Right cardiac atrium (tissue), 5 donors: ENCODE measurements at places on chromosomes 3 and 15. TPM values are rescaled to one million over a fixed set of nuclear protein-coding genes. Genes with fewer than 3 reads are reported as not detected.

DNA sequence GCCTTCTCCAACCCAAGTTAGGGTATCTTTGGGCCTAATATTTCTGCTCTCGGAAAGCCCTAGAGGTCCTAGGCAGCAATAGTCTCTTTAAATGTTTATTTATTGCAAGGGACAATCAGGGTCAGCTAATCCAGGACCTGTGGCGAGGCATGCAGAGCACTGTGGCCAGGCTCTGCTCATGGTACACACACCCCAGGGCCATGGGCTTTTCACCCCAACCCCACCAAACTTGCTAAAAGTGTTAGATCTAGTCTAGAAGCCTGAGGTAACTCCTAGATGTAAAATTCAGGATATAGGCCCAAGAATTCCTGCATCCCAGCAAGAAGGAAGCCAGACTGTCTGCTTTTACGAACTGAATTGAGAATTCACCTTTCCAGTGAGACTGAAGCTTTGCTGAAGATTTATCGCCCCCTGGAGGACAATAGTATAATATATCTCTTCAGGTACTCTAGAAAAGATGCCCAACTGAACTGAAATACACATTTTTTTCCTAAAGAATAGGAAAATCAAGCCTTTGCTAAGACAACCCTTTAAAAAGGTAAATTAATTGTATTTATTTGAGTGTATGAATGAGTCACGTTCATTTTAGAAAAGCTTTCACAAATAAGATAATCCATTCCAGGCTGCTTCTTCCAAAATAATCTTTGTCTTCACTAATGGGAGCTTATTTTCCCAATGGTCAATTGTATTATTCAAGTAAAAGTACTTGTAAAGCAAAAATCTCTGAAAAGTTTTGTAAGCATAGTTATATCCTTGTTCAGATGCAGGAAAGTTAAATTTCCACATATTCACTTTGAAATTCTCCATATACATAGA, 89.8 kb downstream of the LRRC3B start:
- DNase-seq: no peak

GRCh38 chr15:41647262-41647661, 12.9 kb upstream of the MGA start:
- DNase-seq: no peak

Gene FGD5
- 17.1 TPM for total RNA-seq

DNA sequence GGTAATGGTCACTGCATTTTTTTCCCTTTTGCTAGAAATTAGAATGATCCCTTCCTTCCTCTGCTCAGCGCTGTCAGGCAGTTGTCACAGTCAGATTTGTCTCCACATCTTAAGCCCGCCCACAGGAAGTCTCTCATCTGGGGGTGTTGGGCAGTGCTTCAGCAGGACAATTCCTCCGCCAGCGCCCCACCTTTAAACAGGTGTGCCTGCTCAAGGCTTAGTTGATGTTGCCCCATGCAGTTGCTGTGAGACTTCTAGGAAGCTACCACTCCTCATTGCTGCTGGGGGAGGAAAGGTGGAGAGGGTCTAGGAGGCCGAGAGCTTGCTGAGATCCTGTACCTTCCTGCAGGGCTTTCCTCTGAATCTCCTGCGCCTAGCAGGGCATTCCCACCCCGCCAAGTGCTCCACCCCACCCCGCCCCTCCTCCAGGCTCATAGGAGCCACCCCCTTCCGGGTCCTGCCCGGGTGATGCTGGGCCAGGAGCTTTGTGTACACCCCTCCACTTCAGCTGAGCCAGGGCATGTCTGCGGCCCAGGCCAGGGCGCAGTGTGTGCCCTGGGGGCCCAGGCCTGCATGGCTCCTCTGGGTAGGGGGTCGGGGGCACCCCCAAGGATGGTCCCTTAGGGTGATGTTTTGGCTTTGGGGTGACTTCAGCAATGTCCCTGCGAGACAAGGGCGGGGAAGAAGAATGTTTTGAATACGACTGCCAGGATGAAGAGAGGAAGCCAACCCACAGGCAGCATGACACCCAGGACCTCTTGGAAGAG, 68.7 kb downstream of the TRAK1 start:
- peak; percentile 77 for DNase-seq

- no peak for DNase-seq
Observed at GRCh38 chr3:28824316-28824715, 456.6 kb upstream of the RBMS3 start.

Gene NME9
- total RNA-seq: 0.17 TPM

GRCh38 chr3:190362258-190362657, 25.7 kb upstream of the CLDN16 start:
- DNase-seq: no peak

- no peak for DNase-seq
Observed at GRCh38 chr3:197496746-197497125, 59.0 kb downstream of the BDH1 start.

DNA sequence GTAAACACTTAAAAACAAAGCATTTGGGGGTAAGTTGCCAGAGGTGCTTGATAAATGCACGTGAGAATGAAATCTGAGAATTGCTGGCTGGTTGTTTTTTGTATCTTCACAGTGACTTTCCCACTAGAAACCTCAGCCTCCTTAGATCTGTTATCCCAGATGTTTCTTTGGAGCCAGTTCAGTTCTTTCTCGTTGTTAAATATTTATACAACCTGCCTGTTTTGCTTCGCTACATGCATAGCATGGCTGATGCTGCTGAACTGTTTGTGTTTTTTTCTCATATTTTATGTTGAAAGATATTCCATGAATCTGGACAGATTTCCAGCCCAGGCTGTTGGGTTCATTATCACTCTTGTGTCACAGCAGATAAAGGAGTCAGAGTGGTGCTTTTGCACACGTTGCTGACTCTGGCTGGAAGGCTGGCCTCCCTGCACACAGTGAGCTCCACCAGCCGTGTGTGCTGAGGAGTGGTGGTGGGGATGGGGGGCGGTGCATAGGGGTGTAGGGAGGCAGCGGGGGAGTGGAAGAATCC, 80.2 kb downstream of the ARNT2 start:
- DNase-seq: no peak

DNA sequence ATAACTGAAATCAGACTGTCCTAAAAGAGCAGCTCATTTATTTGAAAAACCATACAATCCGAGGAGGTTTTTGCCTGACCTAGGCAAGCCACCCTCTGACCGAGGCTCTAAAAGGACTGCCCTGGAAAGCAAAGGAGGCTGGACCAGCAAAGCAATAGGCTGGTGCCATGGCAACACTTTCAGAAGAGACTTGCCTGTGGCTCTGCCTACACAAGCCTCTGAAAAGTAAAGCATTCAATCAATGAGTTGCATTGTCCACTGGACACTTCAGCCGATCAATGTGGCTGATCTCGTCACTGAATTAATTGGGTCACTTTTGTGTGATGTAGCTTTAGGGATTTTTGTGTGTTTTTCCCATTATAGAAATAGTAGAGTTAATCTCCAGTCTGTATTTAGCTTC, 99.1 kb upstream of the SEMA6D start:
- no peak for DNase-seq

- peak; percentile 38 for DNase-seq
Observed at GRCh38 chr3:194315965-194316361, 35.2 kb downstream of the CPN2 start.

DNA sequence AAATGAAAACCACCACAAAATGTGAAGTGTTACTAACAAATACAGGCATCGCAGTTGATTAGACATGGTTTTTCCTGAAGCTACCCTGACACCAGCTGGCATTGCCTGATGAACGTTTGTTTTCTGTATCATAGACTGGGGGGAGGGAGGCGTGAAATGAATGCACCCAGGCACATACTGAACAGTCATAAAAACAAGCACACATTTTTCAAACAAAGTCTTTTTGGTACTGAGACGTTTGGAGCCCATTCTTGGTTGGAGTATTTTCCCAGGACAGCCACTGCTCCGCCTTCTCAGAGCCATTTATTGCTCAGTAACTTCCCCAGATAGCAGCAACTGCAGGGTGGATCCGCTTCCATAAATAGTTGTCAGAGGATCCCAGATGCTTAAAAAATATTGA, 52.4 kb downstream of the KLF13 start:
- DNase-seq: no peak

Gene LOXL1
- 17.4 TPM for total RNA-seq

Gene GABRB3
- total RNA-seq: 23.7 TPM

DNA sequence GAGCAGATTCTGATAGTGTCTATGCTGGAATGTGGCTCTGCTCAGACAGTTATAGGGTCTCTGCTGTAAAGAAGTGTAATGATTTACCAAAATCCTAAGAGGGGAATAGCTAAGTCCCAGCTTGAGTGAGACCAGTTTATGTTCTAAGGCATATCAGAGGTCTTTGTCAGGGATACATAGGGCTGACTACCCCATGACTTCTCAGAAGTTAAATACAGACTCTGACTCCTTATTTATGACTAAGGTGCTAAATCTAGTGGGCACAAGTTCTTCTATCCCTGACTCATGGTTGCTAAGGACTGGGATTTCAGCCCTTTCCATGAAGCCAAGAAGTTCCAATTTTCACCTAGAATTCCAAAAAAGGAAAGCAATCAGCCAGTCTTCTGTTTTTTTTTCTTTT, 192.6 kb upstream of the POU1F1 start:
- DNase-seq: no peak

- DNase-seq: no peak
Observed at GRCh38 chr3:46946856-46947545, 29.5 kb downstream of the CCDC12 start.

Gene SLC28A2
- total RNA-seq: not detected

- DNase-seq: no peak
Observed at GRCh38 chr15:64006642-64007041, 39.6 kb downstream of the DAPK2 start.

Gene C3orf49
- total RNA-seq: not detected

GRCh38 chr15:96503276-96503675, 172.8 kb downstream of the NR2F2 start:
- DNase-seq: no peak

DNA sequence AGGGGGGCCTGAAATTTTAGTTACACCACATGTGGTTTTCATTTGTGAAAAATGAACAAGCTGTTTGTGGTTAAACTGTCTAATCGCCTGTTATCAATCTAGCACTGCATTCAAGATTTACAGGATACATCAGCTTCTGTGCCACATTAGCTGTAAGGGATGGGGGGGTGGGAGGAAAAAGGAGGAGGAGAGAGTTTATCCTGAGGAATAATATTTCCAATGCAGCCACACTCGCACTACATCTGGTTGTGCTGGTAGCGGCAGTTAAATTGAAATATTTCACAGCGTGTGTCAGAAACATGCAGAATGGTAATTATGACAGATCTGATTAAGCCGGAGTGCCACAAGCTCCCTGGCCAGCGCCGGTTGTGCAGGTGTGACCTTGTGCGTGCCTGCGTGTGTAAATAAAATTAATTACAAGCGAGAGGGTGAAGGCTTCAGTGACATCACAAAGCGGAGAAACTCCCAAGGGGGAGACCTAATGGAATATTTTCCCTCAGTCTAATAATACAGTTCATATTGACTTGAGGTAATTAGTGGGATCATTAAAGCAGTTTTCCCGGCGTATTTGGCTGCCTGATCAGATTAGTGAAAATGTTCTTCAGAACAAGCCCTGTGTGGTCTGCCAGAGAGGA, 55.5 kb downstream of the SATB1 start:
- no peak for DNase-seq

DNA sequence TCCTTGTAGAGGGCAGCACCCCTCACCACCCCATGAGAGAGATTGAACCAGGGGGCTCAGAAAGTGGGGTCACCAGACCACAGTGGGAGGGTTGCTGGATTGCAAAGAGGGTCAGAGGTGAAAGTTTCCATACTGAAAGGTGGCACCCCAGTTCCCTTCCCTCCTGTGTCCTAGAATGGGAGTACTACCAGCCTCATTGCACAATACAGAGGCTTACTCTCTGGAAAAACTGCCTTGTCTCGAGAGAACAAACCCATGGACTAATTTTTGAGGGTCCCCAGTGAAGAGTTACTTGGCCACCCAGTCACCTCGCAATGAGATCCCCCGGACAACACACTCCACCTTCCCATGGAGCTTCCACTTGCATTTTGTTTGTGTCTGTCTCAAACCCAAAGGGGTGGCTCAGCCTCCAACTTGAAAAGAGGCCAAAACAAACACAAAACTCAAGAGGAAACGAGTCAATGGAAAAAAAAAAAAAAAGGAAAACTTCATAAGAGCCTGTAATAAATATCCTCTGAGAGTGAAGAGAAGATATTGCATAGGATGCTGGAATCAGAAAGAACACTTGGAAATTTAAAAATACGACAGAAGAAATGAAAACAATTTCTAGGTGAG, 18.6 kb downstream of the MESP2 start:
- DNase-seq: peak; percentile 17

Gene SEMA6D
- 7.0 TPM for total RNA-seq

- no peak for DNase-seq
Observed at GRCh38 chr15:47484059-47484458, 233.2 kb upstream of the SEMA6D start.

GRCh38 chr15:67511606-67512005, 9.3 kb upstream of the C15orf61 start:
- DNase-seq: no peak

DNA sequence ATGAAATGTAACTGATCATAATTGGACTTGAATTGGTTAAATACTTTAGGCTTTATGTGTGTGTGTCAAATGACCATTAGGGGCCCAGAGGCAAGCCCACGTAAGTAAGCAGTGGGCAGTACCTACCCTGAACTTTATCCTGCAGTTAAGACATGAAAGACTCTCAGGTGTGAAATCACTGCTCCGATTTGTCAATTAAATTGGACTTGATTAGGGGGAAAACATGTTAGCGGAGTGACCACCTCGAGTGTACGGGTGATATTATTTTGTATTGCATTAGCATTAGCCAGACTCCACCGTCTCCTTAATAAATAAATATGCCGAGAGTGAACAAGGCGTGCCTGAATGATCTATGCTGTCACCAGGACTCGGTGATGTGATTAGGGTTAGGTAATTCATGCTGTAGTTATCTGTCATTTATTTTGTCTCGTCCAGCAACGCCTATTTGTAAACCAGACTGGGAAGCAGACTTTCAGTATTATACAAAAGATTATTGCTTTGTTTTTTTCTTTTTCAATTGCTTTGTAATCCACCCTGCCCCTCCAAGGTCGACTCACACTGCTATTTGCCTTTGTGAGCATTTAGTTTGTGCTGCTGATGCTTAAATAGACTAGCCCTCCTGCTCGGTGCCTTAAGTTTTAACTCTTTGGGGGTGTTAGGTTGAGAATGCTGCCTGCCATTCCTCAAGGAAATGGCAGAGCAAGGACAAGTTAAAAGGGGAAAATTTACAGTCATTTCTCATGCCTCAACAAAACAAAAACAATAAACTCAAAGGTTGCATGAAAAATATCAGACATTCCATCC, 1.8 kb downstream of the RBMS3 start:
- DNase-seq: no peak

DNA sequence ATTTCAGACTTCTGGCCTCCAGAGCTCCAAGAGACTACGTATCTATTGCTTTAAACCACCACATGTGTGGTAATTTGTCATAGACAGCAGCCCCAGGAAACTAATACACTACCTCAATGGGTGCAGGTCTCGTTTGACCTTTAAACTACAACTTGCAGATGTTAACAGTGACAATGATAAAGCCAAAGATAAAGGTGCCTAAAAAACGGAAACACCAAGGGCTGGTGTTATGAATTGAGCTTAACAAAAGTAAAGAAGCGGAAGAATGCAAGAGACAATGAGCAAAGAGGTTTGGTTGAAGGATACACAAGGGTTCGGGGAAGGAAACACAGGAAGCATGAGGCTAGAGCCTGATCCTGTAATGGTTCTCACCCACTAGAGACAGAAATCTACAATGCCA, 50.8 kb downstream of the RFTN1 start:
- DNase-seq: no peak
